ENCODE measurements at places on chromosomes 11 and 22.

DNA sequence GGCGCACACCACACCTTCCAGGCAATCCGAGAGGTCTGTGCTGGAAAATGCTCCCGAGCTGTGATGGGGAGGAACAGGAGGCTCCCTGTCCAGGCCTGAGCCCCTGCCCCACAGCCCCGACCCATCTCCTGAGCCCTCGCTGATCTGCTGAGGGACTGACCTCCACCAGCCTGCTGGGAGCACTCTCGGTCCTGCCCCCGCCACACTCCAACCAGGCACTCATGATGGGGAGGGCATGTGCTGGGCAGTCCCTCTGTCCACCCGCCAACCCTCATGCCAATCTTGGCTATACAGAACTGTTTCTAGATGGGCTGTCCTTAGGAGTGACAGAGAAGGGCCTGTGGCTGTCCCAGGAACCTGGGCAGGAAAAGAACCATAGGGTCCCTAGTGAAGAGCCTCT is 70.8 kb downstream of the TRMU start:
- DNase-seq = no peak

DNA sequence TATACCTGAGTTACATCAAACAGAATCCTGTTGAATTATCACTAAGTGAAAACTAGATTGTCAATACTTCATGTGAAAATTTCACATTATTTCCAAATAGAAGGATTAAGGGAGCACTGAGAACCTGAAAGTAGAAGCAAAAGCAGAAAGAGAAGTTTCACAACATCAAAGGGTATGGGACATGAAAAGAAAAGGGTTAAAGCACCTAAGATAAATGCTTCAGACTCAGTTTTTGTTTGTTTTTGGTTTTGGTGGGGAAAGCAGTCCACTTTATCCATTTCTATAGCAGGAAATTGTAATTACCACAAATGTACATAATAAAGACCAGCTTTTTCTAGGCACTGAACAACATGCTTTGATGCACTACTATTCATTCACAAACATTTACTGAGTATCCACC is 1069.7 kb upstream of the CCDC90B start:
- no peak for DNase-seq

GRCh38 chr22:49953027-49953679 is 7.4 kb upstream of the PIM3 start:
- DNase-seq = no peak

DNA sequence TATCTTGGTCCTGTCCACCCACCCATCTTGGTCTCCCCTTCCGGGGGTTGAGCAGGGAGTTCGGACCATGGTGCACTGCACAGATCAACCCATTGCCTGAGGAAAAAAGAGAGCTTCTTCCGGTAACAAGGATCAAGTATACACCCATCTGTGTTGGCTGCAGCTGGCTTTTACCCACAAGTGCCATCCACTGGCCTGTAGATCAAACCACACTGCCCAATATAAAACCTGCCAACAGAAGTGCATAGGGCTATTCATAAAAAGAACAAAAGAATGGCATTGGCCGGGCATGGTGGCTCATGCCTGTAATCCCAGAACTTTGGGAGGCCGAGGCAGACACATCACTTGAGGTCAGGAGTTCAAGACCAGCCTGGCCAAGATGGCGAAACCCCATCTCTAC is 94.5 kb downstream of the ZC3H12C start:
- DNase-seq = no peak

GRCh38 chr11:126355926-126356897 is 726 bp downstream of the ST3GAL4 start:
- peak; percentile 62 for DNase-seq

DNA sequence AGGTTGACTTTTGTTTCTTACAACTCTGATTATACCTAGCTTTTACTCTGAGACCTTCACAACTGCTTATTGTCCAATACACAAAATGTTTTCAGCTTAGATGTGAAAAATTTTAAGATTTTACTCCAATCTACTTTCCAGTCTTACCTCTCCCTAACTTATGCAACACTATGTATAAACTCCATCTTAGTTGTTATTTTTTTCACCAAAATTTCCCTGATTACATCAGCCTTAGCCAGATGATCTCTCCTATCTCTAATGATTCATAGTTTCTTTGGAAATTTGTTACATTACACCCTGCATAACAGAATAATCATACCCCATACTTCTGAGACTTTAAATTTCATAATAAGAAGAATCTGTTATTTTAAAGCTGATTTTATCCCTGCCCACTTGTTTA is 621.0 kb upstream of the ANO3 start:
- no peak for DNase-seq

GRCh38 chr11:116600930-116601329 is 171.9 kb downstream of the BUD13 start:
- DNase-seq = no peak
